A549 treated with AZD2906 at 1 μM for 4 hours (cell line): ENCODE measurements at places on chromosomes 12 and 14. TPM values are rescaled to one million over a fixed set of nuclear protein-coding genes. Genes with fewer than 3 reads are reported as not detected.

TAS2R20 gene
- total RNA-seq, result 0.06 TPM in 1 of 5 replicates, not detected in the others

LIN7A gene
- total RNA-seq, result 0.19 to 0.35 TPM (median 0.22 TPM) in 5 replicates

SLC6A12 gene
- total RNA-seq, result 0.82 to 1.2 TPM (median 1.0 TPM) in 5 replicates

C3AR1 gene
- total RNA-seq, result not detected in 5 replicates

FOXN4 gene
- total RNA-seq, result 0.04 to 0.11 TPM (median 0.07 TPM) in 5 replicates

NTN4 gene
- total RNA-seq, result 38.7 to 42.6 TPM (median 41.9 TPM) in 5 replicates

PRKD1 gene
- 2.3 to 2.6 TPM (median 2.4 TPM) in 5 replicates for total RNA-seq

FLRT2 gene
- 2.7 to 3.0 TPM (median 2.8 TPM) in 5 replicates for total RNA-seq
